AG09319 (cell line): ENCODE measurements at places on chromosomes 5 and 9.

DNA sequence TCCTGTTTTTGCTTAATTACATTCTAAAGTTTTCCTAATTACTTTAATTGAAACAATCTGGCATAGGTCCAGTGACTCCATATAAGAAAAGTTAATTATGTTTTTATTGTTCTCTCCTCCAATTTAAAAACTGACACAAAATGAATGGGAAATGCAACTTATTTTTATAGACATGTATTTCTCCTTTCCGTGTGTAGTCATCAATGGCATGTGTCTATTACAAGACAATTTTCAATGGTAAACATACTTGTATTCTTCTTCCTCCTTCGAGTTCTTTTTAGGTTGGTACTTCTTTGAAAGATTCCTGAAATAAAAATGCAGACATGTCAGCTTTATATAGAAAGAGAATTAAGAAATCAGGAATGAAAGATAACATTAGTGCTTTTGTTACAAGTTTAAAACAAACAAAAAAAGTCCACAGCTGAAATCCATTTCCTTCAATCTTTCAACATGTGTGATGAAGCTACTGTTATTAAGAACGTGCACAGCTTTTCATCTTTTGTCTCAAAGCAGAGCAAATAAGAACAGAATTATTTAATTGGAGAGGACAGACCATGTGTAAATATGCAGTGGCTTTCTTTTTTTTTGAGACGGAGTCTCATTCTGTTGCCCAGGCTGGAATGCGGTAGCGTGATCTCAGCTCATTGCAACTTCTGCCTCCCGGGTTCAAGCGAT lies 63.8 kb downstream of the FNBP1 start:
- DNase-seq, result no peak

DNA sequence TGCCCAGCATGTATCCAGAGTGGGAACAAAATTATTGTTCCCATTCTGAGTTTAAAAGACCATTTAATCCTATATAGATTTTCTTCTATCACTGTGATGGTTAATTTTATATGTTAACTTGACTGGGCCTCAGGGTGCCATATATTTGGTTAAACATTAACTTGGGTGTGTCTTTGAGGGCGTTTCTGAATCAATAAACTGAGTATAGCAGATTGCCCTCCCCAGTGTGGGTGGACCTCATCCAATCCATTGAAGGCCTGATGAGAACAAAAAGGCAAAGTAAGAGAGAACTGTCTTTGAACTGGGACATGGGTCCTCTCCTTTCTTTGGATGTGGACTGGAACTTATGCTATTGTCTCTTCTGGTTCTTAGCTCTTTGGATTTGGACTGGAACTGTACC lies 17.3 kb downstream of the RIOK2 start:
- DNase-seq, result no peak

DNA sequence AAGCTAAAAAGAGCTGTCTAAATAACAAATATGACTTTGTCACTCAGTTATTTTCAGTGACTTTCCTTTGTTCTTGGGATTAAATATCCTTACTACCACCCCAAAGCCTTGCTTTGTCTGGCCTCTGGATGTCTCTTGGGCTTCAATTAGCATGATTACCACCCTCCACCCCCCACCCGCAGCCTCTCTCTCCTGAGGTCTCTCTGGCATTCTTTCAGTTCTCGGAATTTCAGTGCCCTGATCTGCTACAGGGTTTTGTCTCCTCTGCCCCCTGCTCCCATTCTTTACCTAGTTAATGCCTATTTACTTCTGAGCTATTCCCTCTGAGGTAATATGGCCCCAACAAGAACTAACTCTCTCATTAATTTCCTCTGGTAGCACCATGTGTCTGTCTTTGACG lies 376.4 kb downstream of the DEPDC1B start:
- no peak for DNase-seq

- DNase-seq, result no peak
These were observed 451.3 kb downstream of the SEMA5A start for GRCh38 chr5:9094582-9094981.

GRCh38 chr9:85168412-85168811 lies 498.9 kb downstream of the NTRK2 start:
- no peak for DNase-seq

GRCh38 chr5:109589986-109590385 lies 99.7 kb upstream of the MAN2A1 start:
- DNase-seq, result no peak

DNA sequence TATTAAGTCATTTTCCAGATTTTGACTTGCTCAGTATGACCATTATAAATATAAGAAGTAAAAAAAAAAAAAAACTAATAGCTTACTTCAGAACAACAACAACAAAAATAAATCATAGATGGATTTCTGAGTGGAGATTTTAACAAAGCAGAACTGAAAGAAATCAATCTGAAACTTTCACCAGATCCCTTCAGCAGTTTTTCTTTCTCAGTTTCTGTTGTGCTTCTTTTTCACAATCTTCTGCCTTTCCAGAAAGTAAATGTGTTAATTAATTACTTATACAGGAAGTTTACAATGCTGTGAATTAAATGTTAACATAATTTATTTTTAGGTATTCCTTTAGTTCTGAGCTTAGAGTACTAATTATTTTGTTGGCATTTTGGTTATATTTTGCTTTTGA lies 73.5 kb downstream of the CHSY3 start:
- DNase-seq, result no peak

GRCh38 chr5:131622633-131623032 lies 12.4 kb downstream of the RAPGEF6 start:
- no peak for DNase-seq

DNA sequence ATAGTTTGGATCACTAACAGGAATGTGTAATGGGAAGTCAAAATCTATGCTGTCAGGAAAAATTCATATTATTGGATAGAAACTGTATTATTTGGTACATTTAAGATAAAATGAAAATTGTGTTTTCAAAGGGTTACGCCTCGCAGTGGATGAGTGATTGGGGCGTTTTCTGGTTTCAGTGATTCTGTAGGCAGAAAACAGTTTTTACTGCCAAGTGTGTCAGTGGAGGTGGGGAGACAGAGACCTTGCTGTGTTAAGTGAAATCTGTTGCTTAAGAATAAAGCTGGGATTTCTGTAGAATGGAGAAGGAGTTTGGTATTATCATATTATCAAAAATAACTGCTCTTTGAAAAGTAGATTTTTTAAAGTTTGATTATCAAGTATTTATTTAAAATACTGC lies 69.7 kb downstream of the GHR start:
- no peak for DNase-seq

GRCh38 chr9:131982102-131982501 lies 97.6 kb downstream of the MED27 start:
- DNase-seq, result no peak

- DNase-seq, result no peak
These were observed 4.5 kb downstream of the LSM11 start for GRCh38 chr5:157747766-157748700.

DNA sequence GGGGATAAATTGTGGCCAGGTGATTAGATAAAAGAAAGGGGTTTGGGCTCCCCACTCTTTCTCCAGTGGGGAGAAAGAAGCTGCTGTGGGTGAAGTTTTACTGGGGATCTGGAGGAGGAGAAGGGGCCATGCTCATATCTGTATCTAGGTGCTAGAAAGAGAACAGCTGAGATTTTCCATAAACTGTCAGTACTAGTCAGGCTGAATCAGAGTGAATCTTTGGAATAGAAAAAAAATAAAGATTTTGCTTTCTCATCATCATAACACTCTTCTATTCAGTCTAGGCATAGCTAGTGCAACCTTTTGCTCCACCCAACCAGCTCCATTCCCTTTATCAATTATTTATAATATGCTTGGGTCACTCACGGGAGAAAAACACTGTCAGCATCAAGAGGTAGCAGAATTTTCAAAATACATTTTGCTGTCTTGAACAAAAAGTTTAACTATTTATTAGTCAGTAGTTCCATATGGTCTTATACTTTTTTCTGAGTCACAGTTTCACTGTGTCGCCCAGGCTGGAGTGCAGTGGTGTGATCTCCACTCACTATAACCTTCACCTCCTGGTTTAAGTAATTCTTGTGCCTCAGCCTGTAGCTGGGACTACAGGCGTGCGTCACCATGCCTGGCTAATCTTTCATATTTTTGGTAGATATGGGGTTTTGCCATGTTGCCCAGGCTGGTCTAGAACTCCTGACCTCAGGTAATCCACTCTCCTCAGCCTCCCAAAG lies 21.3 kb upstream of the ERMP1 start:
- no peak for DNase-seq

- no peak for DNase-seq
These were observed 4.3 kb upstream of the AHRR start for GRCh38 chr5:317086-317811.

- DNase-seq, result no peak
These were observed 51.9 kb downstream of the CTNNA1 start for GRCh38 chr5:138805096-138805495.

DNA sequence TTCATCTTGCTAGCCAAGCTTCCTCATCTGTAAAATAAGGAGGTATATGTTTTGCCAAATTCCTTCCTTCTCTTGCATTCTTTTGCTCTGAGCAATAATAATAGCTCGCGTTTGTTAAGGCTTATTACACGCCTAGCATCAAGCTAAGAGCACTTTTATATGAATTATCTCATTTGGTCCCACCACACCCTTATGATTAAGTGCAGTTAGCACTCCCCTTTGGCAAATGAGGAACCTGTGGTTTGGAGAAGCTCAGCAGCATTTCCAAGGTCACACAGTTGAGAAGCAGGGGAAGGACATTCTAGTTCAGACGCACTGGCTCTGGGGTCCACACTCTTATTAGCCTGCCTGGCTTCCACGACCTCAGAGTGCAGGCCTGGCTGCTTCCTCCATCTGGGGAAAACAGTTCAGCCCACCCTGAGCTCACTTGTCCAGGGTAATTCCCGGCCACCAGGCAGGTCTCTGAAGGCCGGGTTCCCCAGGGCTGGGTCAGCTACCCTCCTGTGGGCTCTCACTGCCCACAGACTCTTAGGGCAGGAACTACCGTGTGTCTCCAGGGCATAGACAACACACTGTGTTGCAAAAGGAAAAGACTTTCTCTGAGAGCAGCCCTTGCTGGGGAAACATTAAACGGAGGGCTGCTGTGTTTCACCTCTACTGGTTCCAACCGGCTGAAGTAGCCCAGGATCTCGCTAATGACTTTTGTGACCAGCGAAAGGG lies 9.9 kb upstream of the FBP1 start:
- peak; percentile 23 for DNase-seq

DNA sequence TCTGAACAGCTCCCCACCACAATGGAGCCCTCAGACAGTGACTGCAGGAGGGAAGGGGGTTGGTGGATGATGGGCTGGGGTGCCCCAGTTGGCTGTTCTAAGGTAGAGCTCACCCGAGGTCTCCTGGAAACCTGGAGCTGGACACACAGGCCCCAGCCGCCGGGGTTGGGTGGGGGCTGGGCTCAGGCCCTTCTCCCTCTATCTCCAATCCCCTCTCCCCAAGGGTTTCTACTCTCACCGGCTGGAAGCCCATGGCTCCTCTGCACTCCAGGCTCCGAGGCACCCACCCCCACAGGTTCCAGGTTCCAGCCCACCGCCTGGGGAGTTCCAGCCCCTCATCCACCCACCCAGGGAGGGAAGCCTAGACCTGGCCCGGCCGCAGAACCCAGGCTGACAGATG lies 766 bp downstream of the NR5A1 start:
- no peak for DNase-seq

DNA sequence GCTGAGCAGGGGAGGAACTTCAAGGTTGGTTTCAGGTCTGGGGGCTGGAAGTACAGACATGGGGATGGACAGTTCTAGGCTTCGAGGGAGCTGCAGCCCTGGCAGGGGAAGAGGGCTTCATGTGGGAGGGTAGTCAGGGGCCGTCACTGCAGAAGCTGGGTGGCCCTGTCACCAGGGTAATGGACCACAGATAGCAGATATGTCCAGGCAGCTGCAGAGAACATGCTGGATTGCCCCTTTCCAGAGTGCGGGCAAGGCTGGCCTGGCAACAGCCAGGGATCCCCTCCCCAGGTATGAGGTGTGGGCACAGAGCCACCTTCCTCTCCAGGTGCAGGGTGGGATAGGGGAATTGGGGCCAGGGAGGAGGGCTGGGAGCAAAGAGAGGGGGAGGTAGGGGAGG lies 206.5 kb downstream of the GADD45G start:
- DNase-seq, result no peak

DNA sequence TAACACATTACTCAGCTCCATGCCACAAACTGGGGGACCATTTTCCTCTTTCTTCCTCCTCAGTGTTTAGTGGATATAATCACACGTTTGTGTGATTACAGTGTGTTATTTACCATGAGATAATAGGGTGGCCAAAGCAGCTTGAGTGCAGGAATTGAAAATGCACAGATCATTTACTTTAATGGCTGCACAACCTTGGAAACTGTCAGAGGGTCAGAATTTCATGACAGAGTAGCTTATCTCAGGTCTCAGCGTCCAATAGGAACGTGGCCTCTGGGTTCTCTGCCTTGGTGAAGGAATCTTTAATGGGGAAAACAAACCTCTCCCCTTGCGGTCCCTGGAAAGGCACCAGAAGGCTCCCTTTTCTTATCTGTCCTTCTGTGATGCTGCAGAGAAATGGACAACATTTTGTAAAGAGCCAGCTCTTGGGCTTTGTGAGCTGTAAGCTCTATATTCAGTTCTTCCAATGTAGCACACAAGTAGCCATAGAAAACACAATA lies 87.4 kb upstream of the CD180 start:
- DNase-seq, result no peak

GRCh38 chr5:81409361-81409760 lies 15.4 kb upstream of the ACOT12 start:
- no peak for DNase-seq

DNA sequence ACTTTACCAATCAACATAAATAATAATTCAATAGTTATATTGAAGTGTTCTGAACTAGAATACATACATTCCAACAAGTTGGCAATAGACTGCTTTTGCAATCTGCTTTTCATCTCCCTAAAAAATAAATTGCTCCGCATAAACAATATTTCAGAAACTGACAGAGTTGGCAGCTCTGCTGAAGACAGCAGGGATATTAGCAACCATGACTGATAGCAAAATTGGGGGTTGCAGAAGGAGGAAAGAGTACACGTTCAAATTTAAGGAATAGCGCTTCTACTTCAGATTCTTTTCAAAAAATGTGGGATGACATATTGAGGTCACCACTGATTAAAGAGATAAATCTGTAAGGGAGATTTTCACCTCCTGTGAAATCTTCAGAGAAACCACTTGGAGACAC lies 521.2 kb downstream of the DTWD2 start:
- DNase-seq, result no peak

DNA sequence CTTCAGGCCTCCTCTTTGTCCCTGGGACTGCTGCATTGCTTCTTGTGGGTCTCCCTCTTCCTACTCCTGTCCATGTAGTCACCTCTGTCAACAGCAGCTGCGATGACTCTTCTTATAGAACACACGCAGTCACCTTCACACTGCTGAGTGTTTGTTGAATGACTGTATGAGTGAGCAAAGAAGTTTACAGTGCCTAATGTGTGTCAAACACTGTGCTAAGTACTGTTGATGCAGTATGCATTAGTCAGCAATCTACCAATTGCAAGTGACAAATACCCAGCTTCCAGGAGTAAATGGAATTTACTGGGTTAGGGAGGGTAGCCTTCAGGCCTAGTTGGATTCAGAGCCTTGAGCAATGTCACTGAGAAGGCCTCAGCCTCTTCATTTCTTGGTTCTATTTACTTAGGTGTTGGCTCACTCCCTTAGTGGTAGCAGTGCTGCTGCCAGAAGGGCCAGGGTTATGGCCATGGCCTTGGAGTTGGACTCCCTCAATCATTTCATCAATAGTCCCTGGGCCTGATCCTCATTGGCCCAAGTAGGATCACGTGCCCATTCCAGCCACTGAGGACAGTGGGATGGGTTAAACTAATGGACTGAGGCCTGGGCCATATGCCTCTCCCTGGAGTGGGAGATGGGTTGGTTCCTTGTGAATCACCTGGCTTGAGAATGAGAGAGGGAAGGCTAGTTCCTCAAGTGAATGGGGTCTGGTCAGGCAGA lies 93.5 kb downstream of the RGS3 start:
- DNase-seq, result no peak

- DNase-seq, result peak; percentile 10
These were observed 28.9 kb downstream of the FAM151B start for GRCh38 chr5:80516826-80517225.
